Activated T-cell treated with anti-CD3 and anti-CD28 coated beads, Interleukin-2, amount 50 U/mL, for 24 hours (primary cell): ENCODE measurements at places on chromosomes 1 and 21.
A peak's percentile ranks its signal among the peaks of the same experiment; 100 is the strongest.

DNA sequence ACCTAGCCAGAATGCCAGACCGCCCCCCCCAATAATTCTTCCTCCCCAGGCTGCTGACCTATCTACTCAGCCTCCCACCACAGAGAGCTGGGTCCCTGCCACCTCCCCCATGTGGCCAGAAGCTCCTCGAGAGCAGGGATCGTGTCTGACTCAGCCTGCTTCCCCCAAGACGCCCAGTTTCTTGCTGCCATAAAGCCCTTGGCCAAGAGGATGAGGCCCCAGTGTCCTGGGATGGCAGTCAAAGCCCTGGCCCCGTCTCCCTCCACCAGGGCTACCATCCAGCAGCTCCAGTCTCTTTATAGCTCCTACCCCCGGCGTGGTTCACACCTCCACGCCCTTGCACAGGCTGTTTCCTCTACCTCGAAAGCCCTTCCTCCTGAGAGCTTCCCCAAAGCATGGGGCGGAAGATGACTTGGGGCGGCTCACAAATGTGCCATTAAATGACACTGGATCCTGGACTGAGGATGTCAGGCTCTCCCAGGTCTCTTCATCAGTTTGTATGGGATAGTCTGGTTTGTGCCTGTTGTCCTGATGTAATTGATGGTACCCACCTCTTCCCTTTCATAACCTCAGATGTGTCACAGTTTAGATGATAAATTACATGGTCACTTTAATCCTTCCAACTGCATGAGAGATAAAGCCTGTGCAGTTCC, 13.2 kb downstream of the ADGRB2 start:
- no peaks in the 10 kb centered on the region for H3K27me3 ChIP-seq
- H3K4me3 ChIP-seq: no peak overlapping the region
- H3K27ac ChIP-seq: no peak overlapping the region
- no peak for DNase-seq
- peaks cover 20% of the 10 kb centered on the region for H3K4me1 ChIP-seq
- no peaks in the 10 kb centered on the region for H3K36me3 ChIP-seq

DNA sequence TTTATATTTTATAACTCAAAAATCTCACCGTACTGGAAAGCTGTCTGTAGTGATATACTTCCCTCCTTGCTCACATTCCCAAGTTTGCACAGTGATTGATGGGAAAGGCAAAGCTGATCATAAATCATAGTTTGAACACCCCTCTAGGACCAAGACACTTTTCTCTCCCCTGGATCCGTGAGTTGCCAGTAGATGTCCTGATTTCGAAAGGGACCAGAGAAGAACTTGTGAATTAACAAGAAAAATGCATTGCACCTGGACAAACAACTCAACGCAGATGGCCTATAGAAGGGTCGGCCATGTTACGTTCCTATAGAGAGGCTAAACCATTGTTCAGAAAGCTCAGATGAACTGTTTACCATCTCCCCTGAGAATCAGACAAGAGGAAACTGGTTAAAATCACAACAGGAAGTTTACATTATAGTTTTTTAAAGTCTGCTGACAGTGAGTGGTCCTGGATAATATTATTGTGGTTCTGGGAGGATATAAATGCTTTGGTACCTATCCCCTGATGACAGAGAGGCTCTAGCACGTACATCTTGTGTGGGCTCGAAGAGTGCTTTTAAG, 124.0 kb upstream of the SLC45A1 start:
- H3K27ac ChIP-seq: no peak overlapping the region
- no peaks in the 10 kb centered on the region for H3K27me3 ChIP-seq
- H3K4me1 ChIP-seq: peaks cover 17% of the 10 kb centered on the region
- no peaks in the 10 kb centered on the region for H3K36me3 ChIP-seq
- H3K4me3 ChIP-seq: no peak overlapping the region
- DNase-seq: no peak

DNA sequence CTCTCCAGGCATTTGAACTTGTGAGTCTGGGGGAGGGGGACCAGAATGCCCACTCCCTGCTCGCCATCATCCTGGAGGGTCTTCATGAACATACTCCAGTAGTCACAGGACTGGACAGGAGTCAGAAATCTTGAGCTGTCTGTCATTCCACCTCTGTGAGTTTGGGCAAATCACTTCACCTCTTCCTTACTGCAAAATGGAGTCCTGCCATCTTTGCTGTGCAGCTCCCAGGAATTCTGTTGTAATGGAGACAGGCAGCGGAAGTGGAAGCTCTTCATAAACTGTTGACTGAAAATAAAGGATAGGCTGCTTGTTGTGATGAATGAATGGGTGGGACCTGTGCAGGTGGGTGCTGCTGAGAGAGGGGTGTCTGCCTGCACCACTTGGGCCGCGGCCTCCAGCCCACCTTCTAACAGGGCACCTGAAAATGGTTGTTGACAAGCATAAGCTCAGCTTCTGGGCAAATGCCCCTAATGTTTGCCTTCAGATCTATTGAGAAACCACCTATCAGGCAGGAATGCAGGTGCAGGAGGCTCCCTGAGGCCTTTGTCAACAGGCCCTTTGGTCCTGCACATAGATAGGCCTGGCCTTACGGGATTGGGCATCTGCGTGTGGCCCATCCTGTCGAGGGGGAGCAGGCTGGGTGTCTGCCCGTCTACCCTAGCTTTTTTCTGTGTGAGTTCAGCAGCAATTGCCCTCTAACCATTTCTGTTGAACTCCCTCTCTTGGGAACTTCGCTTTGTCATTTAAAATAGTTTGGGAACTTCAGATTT, 321.0 kb downstream of the RPS6KC1 start:
- no peak overlapping the region for H3K27ac ChIP-seq
- DNase-seq: no peak
- no peaks in the 10 kb centered on the region for H3K36me3 ChIP-seq
- no peaks in the 10 kb centered on the region for H3K4me1 ChIP-seq
- no peaks in the 10 kb centered on the region for H3K27me3 ChIP-seq
- H3K4me3 ChIP-seq: no peak overlapping the region

DNA sequence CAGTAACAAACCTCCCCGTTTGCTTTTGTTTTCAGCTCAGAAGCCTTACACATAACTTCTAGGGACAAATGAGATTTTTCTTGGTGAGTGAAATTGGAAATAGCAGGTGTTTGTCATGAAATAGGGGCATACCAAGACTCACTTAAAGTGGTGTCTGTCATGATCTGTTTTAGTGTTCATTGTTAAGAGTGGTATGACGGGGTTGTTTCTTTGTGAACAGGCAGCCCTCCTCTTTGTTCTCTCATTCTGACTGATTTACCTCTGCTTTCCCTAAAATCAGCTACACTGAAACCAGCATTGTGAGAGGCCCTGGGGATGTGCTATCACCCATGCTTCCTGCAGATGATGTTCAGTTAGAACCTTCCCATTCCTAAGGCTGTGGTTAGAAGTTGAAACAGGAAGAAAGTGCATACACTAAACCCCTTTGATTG, 2.5 kb upstream of the ERO1B start:
- H3K27ac ChIP-seq: peak overlapping the region; percentile 89
- no peak for DNase-seq
- H3K4me3 ChIP-seq: peak overlapping the region; percentile 41

GRCh38 chr1:171472183-171472647, 13.1 kb upstream of the PRRC2C start:
- H3K36me3 ChIP-seq: no peaks in the 10 kb centered on the region
- DNase-seq: no peak
- H3K27me3 ChIP-seq: no peaks in the 10 kb centered on the region
- H3K4me3 ChIP-seq: no peak overlapping the region
- no peak overlapping the region for H3K27ac ChIP-seq
- no peaks in the 10 kb centered on the region for H3K4me1 ChIP-seq

- H3K27ac ChIP-seq: peak overlapping the region; percentile 61
- peaks cover 8% of the 10 kb centered on the region for H3K36me3 ChIP-seq
- DNase-seq: peak; percentile 18
- peaks cover 9% of the 10 kb centered on the region for H3K4me1 ChIP-seq
These were observed 36.1 kb downstream of the RUNX3 start for GRCh38 chr1:24894002-24894401.

- peak; percentile 41 for DNase-seq
- H3K4me3 ChIP-seq: no peak overlapping the region
- H3K36me3 ChIP-seq: no peaks in the 10 kb centered on the region
- peaks cover 57% of the 10 kb centered on the region for H3K27me3 ChIP-seq
- no peak overlapping the region for H3K27ac ChIP-seq
These were observed 13.1 kb downstream of the NR5A2 start for GRCh38 chr1:200040481-200041138.

GRCh38 chr1:93720956-93721626, 39.5 kb upstream of the BCAR3 start:
- H3K27ac ChIP-seq: peak overlapping the region; percentile 22
- H3K36me3 ChIP-seq: peaks cover 3% of the 10 kb centered on the region
- H3K27me3 ChIP-seq: no peaks in the 10 kb centered on the region
- peaks cover 14% of the 10 kb centered on the region for H3K4me1 ChIP-seq
- H3K4me3 ChIP-seq: no peak overlapping the region
- no peak for DNase-seq

DNA sequence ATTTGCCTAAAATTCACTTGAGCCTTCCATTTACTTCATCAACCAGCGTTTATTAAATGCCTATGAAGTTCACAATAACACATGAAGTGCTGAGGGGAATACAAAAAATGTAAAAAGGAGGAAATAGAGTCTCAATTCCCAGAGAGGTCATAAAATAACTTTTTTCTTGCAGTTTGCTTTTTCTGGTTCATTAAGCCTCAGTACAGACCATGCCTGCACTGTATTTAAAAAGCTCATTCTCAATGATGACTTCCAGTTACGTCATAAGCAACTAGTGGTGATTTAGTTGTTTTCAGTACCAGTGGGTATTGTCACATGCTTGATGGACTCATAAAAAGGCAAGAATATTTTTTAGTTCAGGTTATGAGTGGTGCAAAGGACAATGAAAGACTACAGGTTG, 160.1 kb upstream of the UBE2U start:
- H3K27ac ChIP-seq: no peak overlapping the region
- no peaks in the 10 kb centered on the region for H3K36me3 ChIP-seq
- H3K4me1 ChIP-seq: no peaks in the 10 kb centered on the region
- no peak for DNase-seq
- H3K27me3 ChIP-seq: peaks cover 6% of the 10 kb centered on the region

- DNase-seq: no peak
- no peaks in the 10 kb centered on the region for H3K36me3 ChIP-seq
- H3K4me1 ChIP-seq: no peaks in the 10 kb centered on the region
- no peak overlapping the region for H3K4me3 ChIP-seq
- no peak overlapping the region for H3K27ac ChIP-seq
These were observed 575.5 kb downstream of the PTPRU start for GRCh38 chr1:29811727-29812407.

DNA sequence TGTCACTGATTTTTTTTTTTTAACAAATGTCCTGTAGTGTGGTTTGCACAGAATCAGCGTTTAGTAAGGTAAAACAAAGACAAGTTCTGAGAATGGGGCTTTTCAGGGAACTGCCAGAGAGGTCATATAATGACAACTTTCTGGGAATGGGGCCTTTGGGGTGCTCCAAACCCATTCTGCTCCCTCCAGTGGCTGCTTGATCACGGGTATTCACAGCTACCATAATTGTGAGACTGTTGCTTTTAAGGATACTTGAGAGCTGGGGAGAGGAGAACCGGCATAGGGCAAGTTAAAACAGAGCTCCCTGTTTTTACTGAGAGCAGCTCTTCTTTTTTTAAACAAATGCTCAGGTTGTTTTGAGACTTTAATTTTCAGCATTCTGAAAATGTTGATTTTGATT, 48.2 kb downstream of the CYP2J2 start:
- no peak overlapping the region for H3K27ac ChIP-seq
- no peak overlapping the region for H3K4me3 ChIP-seq
- no peaks in the 10 kb centered on the region for H3K4me1 ChIP-seq
- no peak for DNase-seq
- H3K27me3 ChIP-seq: no peaks in the 10 kb centered on the region

DNA sequence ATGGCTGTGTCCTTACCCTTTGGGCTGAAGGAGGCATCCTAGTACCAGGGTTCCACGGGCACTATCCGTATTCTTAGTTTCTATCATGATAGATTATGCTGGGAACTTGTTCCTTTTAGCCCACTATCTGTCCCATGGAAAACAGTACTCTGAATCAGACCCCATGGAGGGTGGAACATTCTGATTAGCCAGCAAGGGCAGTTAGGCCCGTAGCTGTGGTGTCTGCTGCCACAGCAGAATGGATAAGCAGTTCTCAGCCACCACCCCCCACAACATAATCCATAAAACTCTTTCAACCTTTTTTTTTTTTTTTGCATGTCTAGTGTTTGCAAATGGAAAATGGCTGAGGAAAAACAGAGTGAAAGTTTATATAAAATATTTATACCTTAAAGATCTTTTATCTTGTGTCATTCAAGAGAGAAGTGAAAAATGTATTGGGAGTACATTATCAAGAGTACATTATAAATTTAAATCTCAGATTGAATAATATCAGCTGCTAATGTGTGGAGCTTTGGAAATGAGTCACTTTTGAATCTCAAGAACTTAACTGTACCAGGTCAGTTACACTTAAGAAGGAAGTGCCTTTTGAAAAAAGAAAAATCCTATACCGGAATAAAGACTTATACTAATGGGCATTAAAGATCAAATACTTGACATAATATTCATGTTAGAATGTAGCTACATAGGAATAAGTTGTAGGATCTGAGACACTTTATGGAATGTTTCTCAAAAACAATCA, 80.3 kb downstream of the NFIA start:
- peaks cover 3% of the 10 kb centered on the region for H3K27me3 ChIP-seq
- H3K27ac ChIP-seq: no peak overlapping the region
- H3K4me3 ChIP-seq: no peak overlapping the region
- DNase-seq: no peak
- H3K4me1 ChIP-seq: peaks cover 22% of the 10 kb centered on the region
- no peaks in the 10 kb centered on the region for H3K36me3 ChIP-seq

GRCh38 chr21:46039891-46040660, 57.8 kb upstream of the COL6A2 start:
- no peaks in the 10 kb centered on the region for H3K27me3 ChIP-seq
- H3K4me3 ChIP-seq: no peak overlapping the region
- no peak overlapping the region for H3K27ac ChIP-seq
- no peak for DNase-seq
- no peaks in the 10 kb centered on the region for H3K36me3 ChIP-seq

GRCh38 chr1:2784854-2785630, 16.5 kb downstream of the TTC34 start:
- no peak overlapping the region for H3K4me3 ChIP-seq
- peaks cover 4% of the 10 kb centered on the region for H3K36me3 ChIP-seq
- H3K4me1 ChIP-seq: peaks cover 5% of the 10 kb centered on the region
- H3K27me3 ChIP-seq: peaks cover 42% of the 10 kb centered on the region
- H3K27ac ChIP-seq: no peak overlapping the region
- DNase-seq: peak; percentile 15

GRCh38 chr1:94579876-94580294, 38.3 kb upstream of the F3 start:
- DNase-seq: no peak
- peaks cover 2% of the 10 kb centered on the region for H3K36me3 ChIP-seq
- H3K4me3 ChIP-seq: no peak overlapping the region
- peaks cover 8% of the 10 kb centered on the region for H3K27me3 ChIP-seq
- H3K4me1 ChIP-seq: no peaks in the 10 kb centered on the region

- peaks cover 5% of the 10 kb centered on the region for H3K27me3 ChIP-seq
- no peak overlapping the region for H3K27ac ChIP-seq
- no peak overlapping the region for H3K4me3 ChIP-seq
- H3K36me3 ChIP-seq: no peaks in the 10 kb centered on the region
- H3K4me1 ChIP-seq: no peaks in the 10 kb centered on the region
These were observed 46.9 kb downstream of the CR1L start for GRCh38 chr1:207691841-207692240.
